ENCODE measurements at places on chromosomes 1 and 21.

GRCh38 chr1:234970731-234971476, 157.7 kb downstream of the TOMM20 start:
- peak; percentile 82 for DNase-seq

GRCh38 chr1:114902343-114902742, 47.7 kb downstream of the SYCP1 start:
- DNase-seq = no peak

GRCh38 chr1:244758708-244759107, 76.8 kb upstream of the COX20 start:
- DNase-seq = no peak

DNA sequence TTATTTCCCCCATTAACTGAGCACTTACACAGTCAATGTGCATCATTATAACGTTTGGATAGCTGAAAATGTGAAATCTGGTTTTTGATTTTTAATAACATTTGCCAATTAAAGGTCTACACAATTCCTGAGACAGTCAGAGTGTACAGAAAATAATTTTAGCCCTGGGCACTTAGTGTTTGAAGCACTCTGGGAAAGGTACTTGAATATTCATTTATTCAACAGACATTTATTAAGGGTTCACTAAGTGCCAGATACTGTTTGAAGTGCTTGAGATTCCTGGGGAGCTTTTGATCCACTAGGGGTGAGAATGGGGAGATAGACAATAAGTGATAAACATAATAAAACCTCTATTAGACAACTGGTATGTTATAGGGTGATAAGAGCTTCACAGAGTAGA, 141.8 kb downstream of the DISC1 start:
- DNase-seq = no peak

GRCh38 chr1:61300899-61301298, 218.5 kb downstream of the NFIA start:
- no peak for DNase-seq

DNA sequence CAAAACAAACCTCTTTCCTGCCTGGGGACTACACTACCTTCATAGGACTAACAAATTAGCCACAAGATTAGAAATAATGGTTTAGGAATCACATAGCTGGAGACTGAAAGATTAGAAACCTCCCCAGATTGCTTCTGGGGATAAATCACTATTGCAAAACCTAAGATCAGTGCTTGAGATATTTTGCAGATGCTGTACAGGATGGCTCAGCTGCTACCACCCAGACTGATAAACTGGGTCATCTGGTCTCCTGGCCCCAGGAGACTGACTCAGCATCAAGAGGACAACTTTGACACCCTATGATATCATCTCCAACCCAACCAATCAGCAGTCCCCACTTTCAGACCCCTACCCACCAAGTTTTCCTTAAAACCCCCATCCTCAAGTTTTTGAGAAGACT, 137.0 kb downstream of the LRRC53 start:
- DNase-seq = no peak

DNA sequence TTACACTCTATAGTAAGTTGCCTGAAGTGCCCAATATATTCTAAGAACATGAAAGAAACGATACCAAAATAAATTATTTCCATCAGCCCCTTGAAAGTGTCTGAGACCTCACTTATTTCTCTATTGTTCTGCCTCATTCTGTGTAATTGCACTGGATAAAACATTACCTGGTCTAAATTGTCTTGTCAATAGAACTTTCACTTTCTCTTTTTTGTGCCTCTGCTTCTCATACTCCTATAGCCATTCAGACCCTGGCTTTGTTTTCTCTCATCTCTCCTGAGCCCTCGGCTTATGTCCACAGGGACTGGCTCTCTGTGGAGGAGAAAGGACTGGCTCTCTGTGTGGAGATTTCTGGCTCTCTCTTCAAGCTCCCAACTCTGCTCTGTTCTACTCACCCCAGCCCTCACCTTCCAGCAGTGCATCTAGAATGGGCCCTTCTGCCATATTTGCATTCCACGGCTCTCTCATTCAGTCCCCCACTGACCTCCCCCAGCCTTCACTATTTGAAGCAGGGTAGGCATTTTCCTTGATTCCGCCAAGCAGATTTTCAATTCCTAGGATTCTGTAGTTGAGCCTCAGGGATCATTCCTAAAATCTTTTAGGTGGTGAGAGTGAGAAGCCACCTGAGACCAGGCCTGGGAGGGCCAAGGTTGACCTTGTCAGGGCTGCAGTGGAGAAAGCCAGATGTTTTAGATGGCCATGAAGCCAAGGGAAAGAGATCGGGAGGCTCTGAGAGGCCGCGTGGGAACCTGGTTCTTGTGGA, 15.9 kb upstream of the GALNT2 start:
- no peak for DNase-seq

DNA sequence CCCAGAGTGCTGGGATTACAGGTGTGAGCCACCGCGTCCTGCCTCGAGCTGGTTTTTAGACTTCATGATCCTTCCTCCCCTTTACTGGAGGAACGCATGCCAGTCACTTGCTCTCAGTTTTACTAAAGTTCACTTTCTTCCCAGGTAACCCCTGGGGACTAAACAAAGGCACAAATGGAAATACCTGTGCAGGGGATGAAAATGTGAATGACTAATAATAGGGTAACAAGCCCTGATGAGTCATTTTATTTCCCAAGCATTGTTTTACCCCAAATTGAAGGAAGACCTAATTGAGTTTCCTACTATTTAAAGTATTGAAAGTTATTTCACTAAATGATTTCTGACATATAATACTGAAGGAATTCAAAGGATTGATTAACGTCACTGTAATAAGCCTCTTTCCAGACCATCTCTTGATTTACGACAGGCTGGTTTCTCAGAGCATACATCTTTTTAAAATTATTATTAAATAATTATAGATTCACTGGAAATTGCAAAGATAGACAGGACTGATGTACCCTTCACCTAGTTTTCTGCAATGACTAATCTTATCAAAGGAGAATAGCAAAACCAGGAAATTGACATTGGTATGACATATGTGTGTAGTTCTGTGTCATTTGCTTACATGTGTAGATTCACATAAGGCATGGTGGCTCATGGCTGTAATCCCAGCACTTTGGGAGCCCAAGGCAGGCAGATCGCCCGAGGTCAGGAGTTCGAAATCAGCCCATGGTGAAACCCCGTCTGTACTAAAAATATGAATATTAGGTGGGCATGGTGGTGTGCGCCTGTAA, 53.2 kb upstream of the SOD1 start:
- DNase-seq = no peak

DNA sequence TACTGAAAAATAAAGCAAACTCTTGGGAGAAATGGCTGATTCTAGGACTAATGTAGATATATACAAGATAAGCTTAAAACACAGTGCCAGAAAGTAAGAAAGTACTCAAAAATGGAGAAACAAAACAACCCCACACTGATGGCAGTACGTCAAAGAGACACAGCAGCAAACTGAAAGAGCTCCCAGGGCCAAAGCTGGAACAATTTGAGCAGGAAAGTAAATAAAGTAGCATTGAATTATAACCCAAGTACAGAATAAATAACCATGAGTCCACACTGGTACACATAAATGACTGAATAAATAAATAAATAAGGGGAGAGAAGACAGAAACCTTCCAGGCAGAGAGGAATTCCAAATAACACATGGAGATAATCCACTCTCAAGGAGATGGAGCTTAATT, 120.9 kb downstream of the GLUL start:
- DNase-seq = no peak

DNA sequence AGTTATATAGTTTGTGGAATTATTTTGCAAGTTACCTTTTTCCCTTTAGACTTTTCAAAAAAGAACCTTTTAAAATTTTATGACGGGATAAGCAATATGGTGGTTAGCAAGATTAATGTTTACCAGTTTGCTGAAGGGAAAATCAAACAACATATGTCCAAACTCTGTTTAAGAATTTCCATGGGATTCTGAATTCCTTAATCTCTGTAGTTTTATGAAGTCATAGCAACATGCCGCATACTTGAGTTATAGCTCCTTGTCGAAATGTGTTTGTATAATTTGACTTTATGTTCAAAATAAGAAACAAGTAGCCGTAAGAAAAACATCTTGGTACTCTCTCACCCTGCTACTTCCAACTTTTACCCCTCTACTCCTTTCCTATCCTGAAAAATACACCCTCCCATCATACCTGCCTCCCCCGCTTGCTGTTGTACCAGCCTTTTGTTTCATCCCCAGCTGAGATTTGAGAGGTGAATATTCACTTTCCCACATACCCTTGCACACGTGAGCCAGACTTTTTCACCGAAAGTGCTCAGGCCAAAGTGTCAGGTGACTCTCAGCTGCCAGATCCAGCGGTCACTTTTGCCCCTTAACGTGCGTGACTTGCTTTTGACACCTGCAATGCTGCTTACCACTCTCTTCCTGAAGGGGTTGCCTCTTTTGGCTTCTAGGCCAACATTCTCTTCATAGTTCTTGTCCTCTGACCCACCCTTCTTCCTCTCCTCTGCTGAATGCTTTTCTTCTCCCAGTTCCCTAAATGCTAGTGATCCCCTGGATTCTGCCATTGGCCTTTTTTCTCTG, 83.5 kb upstream of the ZNF326 start:
- no peak for DNase-seq
